Keratinocyte (primary cell): ENCODE measurements at places on chromosomes 16 and 17. TPM values are rescaled to one million over a fixed set of nuclear protein-coding genes. Genes with fewer than 3 reads are reported as not detected.

Gene GGT6
- 0.69 to 1.4 TPM (median 0.93 TPM) in 3 replicates for polyA plus RNA-seq

Gene CHST5
- polyA plus RNA-seq: 0.08 to 0.19 TPM (median 0.12 TPM) in 3 replicates

Gene MYH1
- not detected in 3 replicates for polyA plus RNA-seq

Gene HAP1
- 0.95 to 2.3 TPM (median 1.6 TPM) in 3 replicates for polyA plus RNA-seq

Gene CTF1
- polyA plus RNA-seq: 2.1 to 3.2 TPM (median 2.6 TPM) in 3 replicates

Gene TP53TG3F
- polyA plus RNA-seq: not detected in 3 replicates

Gene TP53TG3B
- not detected in 3 replicates for polyA plus RNA-seq
